HT1080 (cell line): ENCODE measurements at places on chromosomes 7 and 10. TPM values are rescaled to one million over a fixed set of nuclear protein-coding genes. Genes with fewer than 3 reads are reported as not detected.

METTL27 gene
- 14.4 and 22.2 TPM in 2 replicates for total RNA-seq

ZRANB1 gene
- 11.3 and 11.5 TPM in 2 replicates for total RNA-seq

SEMA3D gene
- total RNA-seq: 1.2 and 1.5 TPM in 2 replicates

MOGAT3 gene
- total RNA-seq: 0.21 TPM in 1 of 2 replicates, not detected in the other

GIMAP1 gene
- not detected in 2 replicates for total RNA-seq

ATRNL1 gene
- total RNA-seq: 0.47 and 1.2 TPM in 2 replicates

ENKUR gene
- total RNA-seq: 0.26 and 0.53 TPM in 2 replicates

COPG2 gene
- 11.1 and 15.3 TPM in 2 replicates for total RNA-seq

C10orf67 gene
- total RNA-seq: 0.10 and 0.50 TPM in 2 replicates

AKR1C1 gene
- total RNA-seq: 3.1 and 3.9 TPM in 2 replicates

DNA sequence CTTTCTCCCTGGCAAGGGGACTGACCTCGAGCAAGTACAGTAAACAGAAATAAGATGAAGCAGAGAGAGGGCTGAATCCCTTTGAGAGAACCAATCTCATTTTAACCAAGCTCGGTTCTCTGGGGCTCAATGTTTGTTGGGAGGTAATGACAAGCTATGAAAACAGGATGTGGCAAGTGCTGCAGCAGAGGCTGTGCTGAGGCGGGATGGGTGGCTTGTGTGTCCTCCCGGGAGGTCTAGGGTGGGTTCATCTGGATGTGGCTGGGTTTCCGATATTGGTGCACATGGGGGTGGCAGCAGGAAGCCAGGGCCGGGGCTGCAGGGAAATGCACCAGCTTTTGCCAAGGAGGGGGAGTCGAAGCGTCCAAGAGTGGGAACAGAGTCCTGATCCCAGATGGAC lies 84.5 kb downstream of the AOAH start:
- no peak for DNase-seq

DNA sequence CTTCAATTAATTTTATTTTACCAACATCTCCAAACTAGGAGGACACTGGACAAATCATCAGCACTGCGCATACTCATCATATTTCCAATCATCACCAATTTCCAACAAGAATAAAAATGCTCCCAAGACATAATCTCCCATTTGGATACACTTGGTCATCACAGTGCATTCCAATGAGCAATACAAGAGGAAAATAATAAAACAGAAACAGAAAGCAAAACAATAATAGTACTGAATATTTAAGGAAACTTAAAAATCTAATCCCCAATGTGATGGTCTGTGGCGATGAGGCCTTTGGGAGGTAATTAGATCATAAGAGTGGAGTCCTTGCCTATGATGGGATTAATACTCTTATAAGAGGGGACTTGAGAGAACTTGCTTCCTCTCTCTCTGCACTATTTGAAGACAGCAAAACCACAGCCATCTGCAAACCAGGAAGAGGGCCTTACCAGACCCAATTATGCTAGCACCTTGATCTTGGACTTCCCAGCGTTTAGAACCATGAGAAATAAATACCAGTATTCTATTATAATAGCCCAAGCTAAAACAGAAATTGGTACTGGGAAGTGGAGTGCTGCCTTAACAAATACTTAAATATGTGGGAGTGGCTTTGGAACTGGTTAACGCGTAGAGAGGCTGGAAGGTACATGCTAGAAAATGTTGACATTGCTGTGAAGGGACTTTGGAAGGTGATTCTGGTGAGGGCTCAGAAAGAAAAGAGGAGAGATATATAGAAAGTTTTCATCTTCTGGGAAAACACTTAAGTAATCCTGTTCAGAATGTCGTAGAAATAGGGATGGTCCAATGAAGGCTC lies 91.5 kb downstream of the JAZF1 start:
- no peak for DNase-seq

DNA sequence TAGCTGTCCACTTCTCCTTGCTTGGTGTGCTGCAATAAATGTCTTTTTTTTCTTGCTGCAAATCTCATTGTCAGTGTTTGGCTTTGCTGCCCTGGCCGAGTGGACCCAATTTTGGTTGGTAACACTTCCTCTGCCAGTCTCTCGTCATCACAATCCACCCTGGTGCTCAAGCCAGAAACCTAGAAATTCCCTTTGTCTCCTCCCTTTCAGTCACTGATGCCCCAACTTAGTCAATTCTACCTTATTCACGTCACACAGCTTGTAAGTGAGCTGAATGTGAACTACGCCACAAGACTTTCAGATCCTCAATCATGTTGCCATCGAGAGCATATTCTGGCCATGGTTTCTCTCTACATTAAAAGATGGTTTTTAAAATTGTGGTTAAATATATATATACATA lies 13.0 kb upstream of the FRA10AC1 start:
- DNase-seq: no peak

DNA sequence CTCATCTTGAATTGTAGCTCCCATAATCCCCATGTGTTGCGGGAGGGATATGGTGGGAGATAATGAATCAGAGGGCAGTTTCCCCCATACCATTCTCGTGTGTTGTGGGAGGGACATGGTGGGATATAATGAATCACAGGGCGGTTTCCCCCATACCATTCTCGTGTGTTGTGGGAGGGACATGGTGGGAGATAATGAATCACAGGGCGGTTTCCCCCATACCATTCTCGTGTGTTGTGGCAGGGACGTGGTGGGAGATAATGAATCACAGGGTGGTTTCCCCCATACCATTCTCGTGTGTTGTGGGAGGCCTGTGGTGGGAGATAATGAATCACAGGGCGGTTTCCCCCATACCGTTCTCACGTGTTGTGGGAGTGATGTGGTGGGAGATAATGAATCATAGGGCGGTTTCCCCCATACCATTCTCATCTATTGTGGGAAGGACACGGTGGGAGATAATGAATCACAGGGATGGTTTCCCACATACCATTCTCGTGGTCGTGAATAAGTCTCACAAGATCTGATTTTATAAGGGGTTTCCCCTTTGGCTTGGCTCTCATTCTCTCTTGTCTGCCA lies 271.0 kb downstream of the MAD1L1 start:
- DNase-seq: peak; percentile 99

GRCh38 chr7:70060298-70061068 lies 462.2 kb downstream of the AUTS2 start:
- DNase-seq: no peak

GRCh38 chr7:152341039-152341913 lies 94.5 kb downstream of the KMT2C start:
- DNase-seq: peak; percentile 61

- DNase-seq: peak; percentile 80
Measured at GRCh38 chr10:114520453-114520852, 116.2 kb upstream of the AFAP1L2 start.

- no peak for DNase-seq
Measured at GRCh38 chr10:593901-594457, 95.5 kb downstream of the DIP2C start.

- DNase-seq: no peak
Measured at GRCh38 chr10:106226142-106226541, 938.4 kb downstream of the SORCS1 start.

- no peak for DNase-seq
Measured at GRCh38 chr7:157228864-157229422, 90.2 kb downstream of the UBE3C start.

- DNase-seq: no peak
Measured at GRCh38 chr10:36381748-36382147, 739.7 kb upstream of the FZD8 start.

- DNase-seq: no peak
Measured at GRCh38 chr7:12898620-12899019, 211.2 kb downstream of the ARL4A start.

- no peak for DNase-seq
Measured at GRCh38 chr7:157996359-157997079, 591.1 kb downstream of the PTPRN2 start.

GRCh38 chr7:149500201-149500600 lies 2.6 kb upstream of the ZNF746 start:
- no peak for DNase-seq

- no peak for DNase-seq
Measured at GRCh38 chr7:45601094-45601493, 26.9 kb downstream of the ADCY1 start.

DNA sequence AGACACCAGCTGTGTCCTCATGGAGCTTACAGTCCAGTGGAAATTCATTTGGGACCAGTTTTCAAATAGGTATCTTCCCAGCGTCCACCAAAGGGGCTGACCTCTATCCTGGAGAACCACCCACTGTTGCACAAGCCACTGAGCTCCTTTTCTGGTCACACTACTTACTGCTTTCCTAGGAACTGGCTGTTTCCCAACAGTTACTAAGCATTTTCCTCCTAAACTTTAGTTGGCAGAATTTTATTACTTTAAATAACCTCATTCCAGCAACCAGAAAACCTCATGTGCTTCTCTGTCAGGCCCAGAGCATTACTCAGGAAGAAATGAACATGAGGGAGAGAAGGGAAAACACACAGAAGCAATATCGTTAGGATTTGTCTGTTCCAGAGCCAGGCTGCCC lies 183.1 kb downstream of the GPAM start:
- no peak for DNase-seq

- DNase-seq: no peak
Measured at GRCh38 chr10:124372899-124373298, 45.8 kb downstream of the OAT start.

GRCh38 chr7:151875942-151876898 lies 695 bp downstream of the PRKAG2 start:
- DNase-seq: no peak

- peak; percentile 53 for DNase-seq
Measured at GRCh38 chr10:22369434-22370072, 24.3 kb downstream of the SPAG6 start.

DNA sequence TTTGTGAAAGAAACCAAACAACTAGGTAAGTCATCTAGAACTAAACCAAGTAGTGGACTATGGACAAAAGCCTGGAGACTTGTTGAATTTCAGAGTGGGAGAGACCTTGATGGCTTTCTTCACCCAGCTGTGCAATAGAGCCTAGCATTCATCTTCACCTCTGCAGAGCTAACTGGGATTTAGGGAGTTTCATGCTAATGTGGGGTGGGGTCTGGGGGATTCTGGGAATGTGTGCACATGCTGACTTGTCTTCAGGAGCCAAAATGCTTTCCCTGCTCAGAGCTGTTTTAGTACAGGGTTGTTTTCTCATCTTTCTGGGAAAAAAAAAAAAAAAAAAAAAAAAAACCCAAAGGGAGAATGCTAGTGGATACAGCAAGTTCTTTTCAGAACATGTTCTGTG lies 81.3 kb upstream of the ARHGAP21 start:
- DNase-seq: no peak

DNA sequence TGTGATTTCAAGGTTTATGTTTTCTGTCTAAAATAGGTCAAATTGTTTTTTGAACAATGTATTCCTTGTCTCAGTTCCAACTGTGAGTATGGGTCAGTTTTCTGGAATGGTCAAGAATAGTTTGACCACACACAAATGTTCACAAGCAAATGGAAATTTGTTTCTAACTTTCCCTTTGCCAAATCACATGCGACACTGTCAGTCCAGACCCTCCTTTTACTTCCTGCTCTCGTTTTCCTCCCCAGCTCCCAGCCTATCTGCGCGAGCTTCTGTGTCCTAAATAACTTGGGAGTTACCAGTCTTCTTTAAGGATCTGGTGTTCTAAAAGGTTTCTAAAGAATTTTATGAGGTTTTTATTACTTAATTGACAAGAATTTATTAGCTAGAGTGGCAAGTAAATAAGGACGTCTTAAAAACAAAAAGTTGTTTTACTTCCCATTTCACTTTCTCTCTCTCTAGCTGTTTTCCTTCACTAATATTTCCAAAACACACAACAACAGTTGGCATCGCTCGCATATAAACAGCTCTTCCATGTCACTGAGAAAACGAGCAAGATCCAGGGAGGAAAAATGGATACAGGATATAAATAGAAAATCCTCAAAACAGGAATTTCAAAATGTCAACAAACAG lies 266.1 kb upstream of the KLF6 start:
- DNase-seq: no peak

GRCh38 chr7:4934419-4935025 lies 24.5 kb downstream of the MMD2 start:
- no peak for DNase-seq
